ENCODE measurements at places on chromosomes 16 and 17. TPM values are rescaled to one million over a fixed set of nuclear protein-coding genes. Genes with fewer than 3 reads are reported as not detected.

DNA sequence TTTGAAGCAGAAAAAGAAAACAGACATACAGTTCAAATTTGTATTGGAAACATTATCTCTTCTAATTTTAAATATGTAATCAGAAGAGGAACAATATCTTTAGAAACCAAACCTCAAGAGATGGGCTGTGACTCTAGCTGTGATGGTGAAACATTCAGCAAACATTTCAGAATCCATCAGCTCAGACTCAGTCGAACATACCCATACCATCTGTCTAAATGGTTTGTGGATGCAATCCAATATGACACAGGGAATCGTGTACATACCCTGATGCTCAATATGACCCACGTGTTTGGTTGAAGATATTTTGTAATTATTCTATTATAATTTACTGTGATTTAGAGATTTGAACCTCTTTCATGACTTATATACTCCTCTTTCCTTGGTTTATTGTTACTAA is 665.2 kb upstream of the CDH8 start:
- no peak for DNase-seq

GRCh38 chr17:79479876-79480275 is 131.0 kb downstream of the RBFOX3 start:
- no peak for DNase-seq

The TNRC6A gene
- 49.0 TPM for polyA plus RNA-seq

DNA sequence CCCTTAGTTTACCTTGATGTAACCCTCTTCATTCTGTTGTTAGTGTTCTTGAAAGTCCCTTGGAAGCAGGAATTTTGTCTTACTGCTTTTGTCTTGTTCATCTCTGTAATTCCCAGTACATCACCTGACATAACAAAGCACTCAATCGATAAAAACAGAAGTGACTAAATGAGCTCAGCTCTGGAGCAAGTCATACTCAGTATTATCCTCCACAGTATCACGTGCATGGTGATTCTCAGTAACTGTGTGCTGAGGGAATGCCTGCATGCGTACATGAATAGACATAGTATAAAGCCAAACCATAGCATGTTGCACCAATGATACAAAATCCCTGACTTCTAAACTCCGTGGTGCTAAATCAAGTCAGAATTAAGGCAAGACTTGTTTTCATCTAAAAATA is 7.2 kb downstream of the KRT38 start:
- no peak for DNase-seq

DNA sequence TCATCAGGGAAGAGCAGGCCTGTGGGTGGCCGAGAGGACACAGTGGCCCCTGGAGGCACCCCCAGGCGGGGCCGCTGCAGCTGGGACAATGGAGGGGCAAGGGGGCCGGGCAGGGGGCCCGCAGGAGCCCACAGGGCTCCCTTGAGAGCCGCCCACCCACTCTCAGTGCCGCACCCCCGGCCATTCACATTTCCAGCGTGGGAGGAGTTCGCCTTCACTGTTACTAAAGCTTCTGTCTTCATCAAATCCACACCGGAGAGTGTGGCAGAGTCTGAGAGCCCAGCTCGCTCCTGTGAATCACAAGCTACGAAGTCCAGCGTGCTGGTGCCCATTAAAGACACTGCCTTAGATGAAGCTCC is 20.9 kb upstream of the PVALEF start:
- DNase-seq, result no peak

GRCh38 chr17:10697092-10698081 is at the start of the genes ADPRM and SCO1:
ADPRM (plus strand) TSS chr17:10697594; CDS start chr17:10704927, 7,333 bp downstream.
SCO1 (minus strand) TSS chr17:10697533; CDS start chr17:10697507, 26 bp downstream.
- DNase-seq, result peak; percentile 96

DNA sequence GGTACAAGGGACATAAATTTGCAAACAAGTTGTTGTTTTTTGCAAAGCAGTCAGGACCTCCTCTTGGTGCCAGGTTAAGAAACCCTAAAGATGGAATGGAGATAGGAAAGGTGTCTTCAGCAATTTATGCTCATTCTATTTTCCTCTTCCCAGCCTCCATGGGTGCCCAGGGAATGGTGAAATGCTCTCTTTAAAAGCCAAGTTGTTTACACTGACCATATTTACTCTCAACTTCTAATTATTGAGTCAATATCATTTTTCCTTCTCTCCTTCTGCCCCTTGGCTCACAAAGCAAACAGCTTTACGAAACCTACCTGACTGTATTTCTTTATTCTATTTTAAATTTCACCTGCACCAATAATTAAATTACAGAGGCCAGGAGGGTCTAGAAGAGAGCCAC is 138.5 kb upstream of the IRX3 start:
- no peak for DNase-seq

DNA sequence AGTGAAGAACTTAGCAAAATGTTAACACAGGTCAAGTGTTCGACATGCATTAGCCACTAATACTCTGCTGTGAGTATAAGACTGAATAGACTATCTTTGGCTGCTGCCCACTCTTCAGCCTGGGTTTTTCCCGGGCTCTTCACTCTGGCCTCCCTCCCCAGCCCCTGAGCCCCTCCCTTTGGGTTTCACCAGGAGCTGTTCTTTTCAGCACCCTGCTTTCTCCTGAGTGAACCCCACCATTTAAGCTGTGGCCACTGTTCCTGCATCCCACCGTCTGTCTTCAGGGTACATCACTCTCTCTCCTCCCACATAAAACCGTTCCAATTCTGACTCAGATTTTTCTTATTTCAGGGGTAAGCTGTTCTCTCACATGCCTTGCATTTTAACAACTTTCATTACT is 92.0 kb upstream of the ASIC2 start:
- DNase-seq, result peak; percentile 22

- DNase-seq, result no peak
Measured at GRCh38 chr17:45672301-45672700, 111.8 kb upstream of the CRHR1 start.

- no peak for DNase-seq
Measured at GRCh38 chr16:87172632-87173031, 144.6 kb downstream of the C16orf95 start.

- DNase-seq, result no peak
Measured at GRCh38 chr16:2388875-2389433, 40.3 kb upstream of the CCNF start.

- DNase-seq, result no peak
Measured at GRCh38 chr17:59149051-59149450, 5.9 kb downstream of the SKA2 start.

The CBFA2T3 gene
- 3.1 TPM for polyA plus RNA-seq

- DNase-seq, result peak; percentile 58
Measured at GRCh38 chr17:28953444-28954118, 2.3 kb upstream of the PHF12 start.

The CCL16 gene
- polyA plus RNA-seq, result 0.17 TPM

- DNase-seq, result no peak
Measured at GRCh38 chr17:73686126-73686525, 41.9 kb upstream of the SDK2 start.

The ASGR1 gene
- polyA plus RNA-seq, result 8.1 TPM

DNA sequence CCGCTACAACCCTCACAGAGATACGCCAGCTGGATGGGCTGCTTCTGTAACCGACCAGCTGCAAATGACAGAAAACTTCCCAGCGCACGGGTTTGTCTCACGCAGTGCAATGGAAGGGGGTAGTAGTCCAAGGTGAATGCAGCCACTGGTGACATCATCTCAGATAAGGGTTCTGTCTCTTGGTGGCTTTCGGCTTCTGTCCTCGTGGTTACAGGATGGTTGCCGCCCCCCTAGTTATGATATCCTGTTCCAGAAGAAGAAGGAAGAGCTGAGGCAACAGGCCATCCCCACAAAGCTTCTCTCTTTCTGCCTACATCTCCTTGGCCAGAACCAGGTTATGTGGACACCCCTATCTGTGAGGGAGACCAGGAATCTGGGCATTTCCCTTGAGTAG is 40.3 kb upstream of the BAHCC1 start:
- no peak for DNase-seq

DNA sequence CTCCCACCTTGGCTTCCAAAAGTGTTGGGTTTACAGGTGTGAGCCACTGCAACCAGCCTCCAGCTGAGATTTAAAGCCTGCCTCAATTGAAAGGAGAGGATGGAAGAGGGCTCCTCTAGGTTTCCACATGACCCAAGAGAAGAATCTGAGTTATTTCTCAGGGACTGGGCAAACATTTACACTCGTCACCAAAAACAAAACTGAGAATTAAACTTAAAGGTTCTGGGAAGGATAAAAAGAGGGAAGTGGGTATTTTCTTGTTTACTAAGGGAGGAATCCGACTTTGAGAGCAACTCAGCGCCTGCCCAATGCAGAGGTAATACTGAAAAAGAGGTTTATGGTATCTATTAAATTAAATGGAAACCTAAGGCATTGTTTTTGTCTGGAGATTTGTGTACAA is 13.3 kb downstream of the HOXB1 start:
- no peak for DNase-seq

- DNase-seq, result no peak
Measured at GRCh38 chr16:50372611-50373344, 4.0 kb upstream of the BRD7 start.

DNA sequence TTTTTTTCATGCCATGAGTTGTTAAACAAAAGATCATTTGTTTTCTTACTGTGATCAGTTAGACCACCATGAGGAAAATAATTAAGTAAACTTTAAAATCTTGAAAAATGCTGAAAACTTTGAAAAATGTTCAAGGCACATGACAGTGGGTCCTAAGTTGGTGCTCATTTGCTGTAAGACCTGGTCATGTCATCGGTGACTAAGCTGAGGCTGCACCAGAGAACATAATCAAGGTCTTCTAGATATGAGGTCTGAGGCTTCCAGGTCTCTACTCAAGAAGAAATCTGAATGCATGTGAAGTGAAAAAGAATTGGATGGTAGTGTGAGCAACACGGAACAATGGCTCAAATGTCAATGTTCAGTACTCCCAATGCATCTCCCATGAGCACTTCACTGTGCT is 87.6 kb downstream of the CFDP1 start:
- DNase-seq, result no peak

GRCh38 chr17:50843150-50843905 is 7.9 kb downstream of the WFIKKN2 start:
- no peak for DNase-seq

DNA sequence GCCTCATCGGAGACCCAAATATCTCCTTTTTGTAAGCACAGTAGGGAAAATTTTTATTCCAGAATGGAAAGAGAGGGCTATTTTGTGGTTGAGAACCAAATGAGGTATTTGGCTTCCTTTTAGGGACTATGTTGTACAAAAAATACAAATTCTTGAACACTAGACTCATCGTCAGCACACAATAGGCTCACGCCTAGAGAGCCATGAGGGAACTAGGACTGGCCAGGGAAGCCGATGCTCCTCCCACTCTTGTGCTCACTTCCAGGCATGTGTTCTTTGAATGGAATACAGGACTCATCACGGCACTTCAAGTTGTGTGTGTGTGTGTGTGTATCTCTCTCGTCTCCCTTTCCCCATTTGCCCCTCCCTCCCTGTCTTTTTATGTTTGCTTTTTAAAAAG is 17.8 kb upstream of the BLMH start:
- DNase-seq, result no peak

DNA sequence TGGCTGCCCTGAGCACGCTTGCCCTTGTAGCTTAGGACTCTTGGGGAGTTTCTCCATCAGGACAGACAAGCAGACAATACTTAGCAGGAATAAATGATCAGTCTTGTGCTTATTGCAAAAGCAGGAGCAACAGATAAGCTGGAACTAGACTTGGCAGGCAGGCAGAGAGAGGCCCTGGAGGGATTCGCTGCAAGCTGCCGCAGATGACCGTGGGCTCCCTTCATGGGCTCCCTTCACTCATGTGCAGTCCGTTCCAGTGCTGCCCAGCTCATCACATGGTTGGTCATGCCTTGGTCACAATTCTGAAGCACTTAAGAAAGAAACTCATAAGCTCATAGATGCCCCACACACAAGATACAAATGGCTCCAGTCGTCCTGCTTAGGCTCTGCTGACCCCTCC is 2.4 kb upstream of the SLC5A10 start:
- no peak for DNase-seq

The TPPP3 gene
- 64.7 TPM for polyA plus RNA-seq

The CDH5 gene
- polyA plus RNA-seq, result 70.8 TPM

DNA sequence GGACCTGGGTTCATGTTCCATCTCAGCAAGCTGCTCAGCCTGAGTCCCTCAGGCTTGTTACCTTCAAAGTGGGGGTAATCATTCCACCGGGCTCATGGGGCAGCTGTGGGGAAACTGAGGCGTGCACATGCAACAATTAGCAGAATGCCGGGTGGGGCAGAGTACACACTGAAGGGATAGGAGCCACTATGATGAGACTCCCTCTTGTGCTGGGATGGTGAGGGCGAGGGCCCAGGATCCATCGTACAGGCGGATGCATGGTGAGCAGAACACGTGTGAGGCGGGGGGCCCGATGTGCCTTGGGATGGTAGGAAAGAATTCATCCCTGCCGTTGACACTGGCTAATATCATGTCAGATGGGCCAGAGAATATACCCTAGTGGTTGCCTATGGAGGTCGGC is 25.5 kb upstream of the MAP3K14 start:
- DNase-seq, result no peak

The SLC12A3 gene
- polyA plus RNA-seq, result 15.8 TPM

The DLX3 gene
- polyA plus RNA-seq, result 0.90 TPM

- no peak for DNase-seq
Measured at GRCh38 chr17:67379251-67379630, 2.2 kb downstream of the PITPNC1 start.

Data from renal pelvis (tissue), 12 donors.